ENCODE measurements at places on chromosomes 16 and 17.

DNA sequence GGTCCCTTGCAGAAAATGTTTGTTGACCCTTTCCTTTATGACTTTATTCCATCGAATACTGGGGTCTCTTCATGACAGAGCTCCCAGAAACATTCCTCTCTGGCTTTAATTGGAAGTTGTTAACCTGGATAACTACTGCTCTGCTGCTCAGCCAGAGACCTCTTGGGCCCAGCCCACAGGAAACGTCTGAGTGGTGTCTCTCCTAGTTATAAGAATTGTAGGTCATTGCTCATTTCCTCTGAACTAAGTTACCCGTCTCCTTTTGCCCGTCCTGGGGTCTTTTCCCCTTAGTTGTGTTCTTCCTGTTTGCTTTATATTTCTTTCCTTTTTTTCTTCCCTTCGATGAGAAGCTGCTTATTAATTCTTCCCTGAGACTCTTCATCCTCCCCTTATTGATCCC, 9.0 kb downstream of the MAP2K6 start:
- DNase-seq = no peak

GRCh38 chr17:16081507-16082087, 82.0 kb downstream of the TTC19 start:
- DNase-seq = no peak

DNA sequence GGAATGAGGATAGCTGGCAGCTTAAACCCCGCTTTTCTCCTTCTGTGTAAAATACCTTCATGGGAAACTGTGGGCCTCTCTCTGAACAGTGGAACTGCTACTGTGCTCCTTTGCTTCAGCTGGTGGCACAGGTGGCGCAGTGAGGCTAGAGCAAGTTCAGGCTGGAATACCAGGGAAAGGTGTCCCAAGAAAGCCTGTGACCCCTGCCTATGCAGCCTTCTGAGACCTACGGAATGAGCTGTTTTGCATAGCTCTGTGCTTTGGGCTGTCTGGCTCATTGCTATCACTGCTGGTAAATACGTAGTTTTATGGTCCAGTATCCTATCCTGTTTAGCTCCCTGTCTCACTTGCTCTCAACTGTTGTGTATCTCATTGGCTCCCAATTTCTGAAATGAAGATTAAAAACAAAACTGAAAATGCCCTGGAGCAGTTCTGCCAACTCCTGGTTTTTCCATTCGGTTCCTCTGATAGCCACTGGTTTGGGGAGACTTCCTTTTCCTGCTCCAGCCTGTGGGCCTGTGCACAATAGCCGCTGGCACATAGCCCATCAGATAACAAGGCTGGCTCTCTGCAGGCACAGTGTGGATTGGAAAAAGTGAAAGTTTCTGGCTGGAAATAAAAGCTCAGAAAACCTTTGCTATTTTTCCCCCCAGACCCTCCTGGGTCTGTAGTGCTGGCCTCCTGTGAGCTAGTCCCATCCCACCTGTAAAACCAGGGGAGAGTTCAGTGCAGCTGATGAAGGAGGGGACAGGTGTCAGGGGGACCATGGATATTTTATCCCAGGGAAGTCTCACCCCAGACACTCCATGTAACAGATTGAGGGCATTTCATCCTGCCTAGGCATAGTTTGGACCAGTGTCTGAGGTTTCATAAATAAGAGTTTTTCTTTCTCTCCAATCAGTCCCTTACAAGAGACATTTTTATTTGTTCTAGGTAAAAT, 24.0 kb downstream of the LIMD2 start:
- peak; percentile 69 for DNase-seq

GRCh38 chr16:56610609-56611111, 2.3 kb downstream of the MT2A start:
- DNase-seq = no peak

GRCh38 chr16:26214581-26215174, 522.9 kb downstream of the HS3ST4 start:
- DNase-seq = peak; percentile 10

DNA sequence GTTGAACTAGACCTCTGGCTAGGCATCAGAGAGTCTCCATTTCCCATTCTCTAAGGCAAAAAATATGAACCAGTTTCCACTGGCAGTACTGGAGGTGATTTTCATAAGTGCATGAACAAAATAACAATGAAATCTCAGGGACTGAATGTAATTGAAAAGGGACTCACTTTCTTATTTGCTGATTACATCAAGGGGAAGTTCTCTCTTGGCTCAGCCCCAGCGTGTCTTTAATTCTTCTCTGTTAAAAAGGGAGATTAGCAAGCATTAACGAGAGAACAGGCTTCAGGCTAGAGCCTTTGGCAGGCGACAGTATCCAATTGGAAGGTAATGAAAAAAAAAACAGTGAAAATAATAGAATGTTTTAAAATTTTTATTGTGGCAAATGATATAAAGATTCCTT, 34.0 kb upstream of the ADAMTS18 start:
- no peak for DNase-seq

- DNase-seq = peak; percentile 70
Observed at GRCh38 chr17:50361561-50362480, 11.2 kb downstream of the MRPL27 start.

- peak; percentile 67 for DNase-seq
Observed at GRCh38 chr16:11636172-11636721, 32.0 kb upstream of the SNN start.

- no peak for DNase-seq
Observed at GRCh38 chr17:70308618-70309017, 139.3 kb downstream of the KCNJ2 start.

GRCh38 chr16:74756203-74756602, 18.4 kb downstream of the FA2H start:
- DNase-seq = no peak

DNA sequence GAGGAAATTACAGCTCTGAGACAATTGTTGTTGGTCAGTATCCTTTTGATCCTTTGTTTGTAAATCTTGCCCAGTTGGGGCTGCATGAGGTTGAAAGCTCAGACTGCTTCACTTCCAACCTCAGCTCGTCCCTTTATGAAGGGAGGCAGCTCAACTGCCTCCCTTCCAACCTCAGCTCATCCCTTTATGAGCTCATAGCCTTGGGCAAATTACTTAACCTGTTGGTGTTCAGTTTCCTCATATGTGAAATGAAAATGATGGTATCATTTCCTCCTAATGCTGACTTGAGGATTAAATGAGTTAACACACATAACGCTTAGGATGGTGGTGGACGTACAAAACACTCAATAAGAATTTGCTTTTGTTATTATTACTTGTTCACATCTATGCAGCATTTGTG, 265.1 kb downstream of the CDH13 start:
- DNase-seq = no peak

GRCh38 chr16:4115949-4116318, 308 bp downstream of the ADCY9 start:
- no peak for DNase-seq

DNA sequence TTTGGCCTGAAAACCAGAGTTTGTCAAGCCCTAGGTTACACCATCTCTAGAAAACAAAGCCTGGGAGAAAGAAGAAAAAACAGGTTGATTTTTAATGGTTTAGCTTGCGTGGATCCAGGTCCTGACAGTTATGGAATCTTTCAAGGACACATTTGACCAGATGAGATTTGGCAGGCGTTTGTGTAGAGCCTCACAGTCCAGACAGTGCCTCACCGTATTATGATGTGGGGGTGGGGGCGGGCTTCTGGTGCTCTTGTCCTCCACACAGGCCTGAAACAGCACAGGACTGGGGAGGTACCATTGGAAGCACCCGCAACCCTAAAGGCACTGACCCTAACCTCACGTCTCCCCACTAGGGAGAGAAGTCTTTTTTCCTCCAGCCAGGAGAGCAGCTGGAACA, 19.6 kb downstream of the MVP start:
- no peak for DNase-seq

DNA sequence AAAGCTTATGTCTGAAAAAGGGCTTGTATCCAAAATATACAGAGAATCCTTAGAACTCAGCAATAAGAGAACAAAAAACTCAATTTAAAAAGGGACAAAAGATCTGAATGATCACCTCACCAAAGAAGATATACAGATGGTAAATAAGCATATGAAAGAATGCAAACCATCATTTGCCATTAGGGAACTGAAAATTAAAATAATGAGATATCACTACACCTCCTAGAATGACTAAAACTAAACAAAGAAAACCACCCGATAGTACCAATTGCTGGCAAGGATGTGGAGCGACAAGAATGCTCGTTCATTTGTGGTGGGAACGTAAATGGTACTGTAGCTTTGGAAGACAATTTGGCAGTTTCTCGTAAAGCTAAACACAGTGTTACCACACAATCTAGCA, 66.9 kb upstream of the MPHOSPH6 start:
- no peak for DNase-seq

DNA sequence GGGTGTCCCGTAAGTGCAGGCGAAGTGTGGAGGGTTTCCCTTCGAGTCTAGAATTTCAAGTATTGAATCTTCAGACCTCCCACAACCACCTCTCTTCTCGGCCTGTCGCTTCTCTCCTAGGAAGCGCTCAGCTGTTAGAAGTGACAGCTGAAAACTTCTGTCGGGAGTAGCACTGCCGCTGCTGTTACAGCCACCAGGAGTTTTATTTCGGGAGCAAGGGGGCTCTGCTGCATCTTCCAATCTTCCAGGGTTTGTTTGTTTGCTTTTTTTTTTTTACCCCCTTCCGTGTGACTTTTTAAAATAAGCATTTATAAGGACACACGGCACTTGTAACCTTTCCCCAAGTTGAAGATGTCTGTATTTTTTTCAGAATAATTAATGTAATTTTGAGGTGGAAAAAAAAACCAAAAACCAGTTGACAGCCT, 767 bp downstream of the RPS6KB1 start:
- peak; percentile 24 for DNase-seq

GRCh38 chr16:85561248-85562092, 51.7 kb upstream of the GSE1 start:
- DNase-seq = no peak

- peak; percentile 39 for DNase-seq
Observed at GRCh38 chr16:26993963-26994362, 72.8 kb upstream of the C16orf82 start.

- no peak for DNase-seq
Observed at GRCh38 chr16:67399749-67400704, 6.7 kb upstream of the TPPP3 start.

GRCh38 chr17:19306160-19307111, 56.1 kb downstream of the B9D1 start:
- DNase-seq = no peak

DNA sequence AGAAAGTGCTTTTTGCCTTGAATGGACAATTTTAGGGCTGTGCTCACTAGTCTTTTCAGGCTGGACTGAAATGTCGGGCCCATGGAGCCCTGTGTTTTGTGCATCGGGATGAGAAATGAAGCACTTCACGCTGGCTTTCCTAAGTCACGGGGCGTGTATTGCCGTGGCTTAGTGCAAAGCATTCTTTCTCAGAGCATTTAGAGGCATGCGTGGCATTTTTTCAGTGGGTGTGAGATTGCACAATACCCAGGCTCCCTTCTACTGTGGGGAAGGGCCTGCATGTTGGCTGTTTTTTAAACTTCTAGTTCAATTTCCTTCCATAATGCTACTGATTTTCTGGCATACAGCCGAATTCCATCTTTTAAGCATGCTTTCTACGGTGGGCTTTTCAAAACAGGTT, 12.6 kb upstream of the POLR3E start:
- DNase-seq = no peak

- DNase-seq = no peak
Observed at GRCh38 chr16:84453061-84453752, 51.3 kb downstream of the MEAK7 start.

GRCh38 chr16:83355570-83356218, 452.1 kb upstream of the HSBP1 start:
- DNase-seq = no peak

GRCh38 chr17:31586946-31587345, 195.5 kb downstream of the RAB11FIP4 start:
- no peak for DNase-seq

DNA sequence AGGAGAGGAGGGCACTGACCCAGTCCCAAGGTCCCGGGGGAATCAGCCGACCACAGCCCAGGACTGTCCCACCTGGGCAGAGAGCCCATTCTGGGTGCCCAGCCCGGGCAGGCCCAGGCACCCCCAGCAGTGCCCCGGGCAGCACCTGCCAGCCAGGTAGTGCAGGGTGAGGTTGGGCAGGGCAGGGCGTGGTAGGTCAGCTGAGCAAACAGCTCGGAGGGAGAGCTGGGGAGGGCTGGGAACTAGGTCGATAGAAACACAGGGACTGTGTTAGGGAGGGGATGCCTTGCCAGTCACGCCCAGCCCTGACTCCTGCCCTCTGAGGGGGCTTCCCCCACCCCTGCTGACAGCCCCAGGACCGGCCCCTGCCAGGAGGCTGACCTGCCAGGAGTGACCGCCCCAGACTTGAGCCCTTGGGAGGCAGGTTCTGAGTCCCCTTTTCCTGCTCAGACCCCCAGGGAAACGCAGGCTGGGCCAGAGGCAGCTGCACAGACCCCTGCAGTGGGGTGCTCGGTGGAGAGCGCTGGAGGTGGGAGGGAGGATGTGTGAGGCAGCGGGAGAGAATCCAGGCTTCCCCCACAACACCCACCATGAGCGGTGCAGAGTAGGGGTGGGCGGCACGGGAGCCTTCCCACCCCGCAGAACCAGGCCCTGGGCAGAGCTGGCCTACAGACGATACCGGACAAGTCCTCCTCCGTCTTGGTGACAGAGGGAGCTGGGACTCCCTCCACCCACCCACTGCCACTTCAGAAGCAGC, 4.7 kb downstream of the HS3ST6 start:
- no peak for DNase-seq

DNA sequence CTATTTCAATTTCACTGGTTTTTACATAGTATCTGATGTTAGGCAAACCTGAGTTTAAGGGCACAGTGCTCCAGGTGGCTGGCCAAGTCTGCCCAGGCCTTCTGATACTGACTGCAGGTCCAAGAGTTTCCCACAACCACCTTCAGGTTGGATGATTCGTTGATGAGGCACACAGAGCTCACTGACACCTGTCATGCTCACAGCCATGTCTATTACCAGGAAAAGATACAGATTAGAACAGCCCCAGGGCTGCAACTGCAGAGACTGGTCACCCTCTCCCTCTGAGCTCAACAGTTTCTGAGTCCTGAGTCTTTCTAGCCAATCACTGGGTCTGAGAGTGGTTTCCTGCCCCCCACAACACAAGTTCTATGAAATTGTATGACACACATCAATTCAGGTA, 37.2 kb downstream of the MEAK7 start:
- DNase-seq = peak; percentile 71

DNA sequence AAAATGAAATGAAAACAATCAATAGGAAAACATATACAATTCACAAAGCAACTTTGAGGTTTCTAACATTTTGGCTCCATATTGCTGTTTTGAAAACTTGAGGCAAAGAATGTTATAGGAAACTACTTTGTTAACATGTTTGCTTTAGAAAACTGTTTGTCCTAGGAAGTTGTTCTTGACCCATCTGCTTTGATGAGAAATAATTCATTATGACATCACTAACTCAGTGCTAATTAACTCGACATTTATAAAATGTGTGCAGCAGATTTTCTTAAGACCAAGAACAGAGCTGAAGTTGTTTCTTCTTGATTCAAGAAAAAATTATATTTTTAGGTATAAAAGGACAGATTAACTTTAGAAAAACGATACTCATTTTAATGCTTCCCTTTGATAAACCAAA, 94.7 kb downstream of the SOX9 start:
- no peak for DNase-seq

GRCh38 chr17:76867578-76868175, 527 bp upstream of the MGAT5B start:
- peak; percentile 50 for DNase-seq

Measured in kidney tubule cell (primary cell).